ENCODE measurements at places on chromosomes 5 and 9.

DNA sequence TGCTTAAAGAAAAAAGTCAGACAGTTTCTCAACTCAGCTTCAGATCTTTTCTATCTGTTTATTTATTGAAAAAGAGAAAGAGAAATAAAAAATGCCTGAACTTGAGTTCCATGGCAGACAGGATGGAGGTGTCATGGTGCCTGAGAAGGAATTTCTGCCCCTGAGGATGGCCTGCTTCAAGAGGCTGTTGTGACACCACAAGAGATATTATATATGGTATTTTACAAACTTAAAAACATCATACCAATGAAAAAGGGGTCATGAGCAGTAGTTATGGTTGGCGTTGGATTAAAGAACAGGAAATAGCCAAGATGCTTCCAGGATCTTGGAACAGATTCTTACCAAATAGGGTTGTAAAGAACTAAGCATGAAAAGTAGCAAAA lies 344.6 kb downstream of the GLIS3 start:
- DNase-seq: no peak

GRCh38 chr5:103891151-103891550 lies 328.6 kb upstream of the NUDT12 start:
- no peak for DNase-seq

- no peak for DNase-seq
Observed at GRCh38 chr5:171268700-171269620, 40.1 kb upstream of the TLX3 start.

DNA sequence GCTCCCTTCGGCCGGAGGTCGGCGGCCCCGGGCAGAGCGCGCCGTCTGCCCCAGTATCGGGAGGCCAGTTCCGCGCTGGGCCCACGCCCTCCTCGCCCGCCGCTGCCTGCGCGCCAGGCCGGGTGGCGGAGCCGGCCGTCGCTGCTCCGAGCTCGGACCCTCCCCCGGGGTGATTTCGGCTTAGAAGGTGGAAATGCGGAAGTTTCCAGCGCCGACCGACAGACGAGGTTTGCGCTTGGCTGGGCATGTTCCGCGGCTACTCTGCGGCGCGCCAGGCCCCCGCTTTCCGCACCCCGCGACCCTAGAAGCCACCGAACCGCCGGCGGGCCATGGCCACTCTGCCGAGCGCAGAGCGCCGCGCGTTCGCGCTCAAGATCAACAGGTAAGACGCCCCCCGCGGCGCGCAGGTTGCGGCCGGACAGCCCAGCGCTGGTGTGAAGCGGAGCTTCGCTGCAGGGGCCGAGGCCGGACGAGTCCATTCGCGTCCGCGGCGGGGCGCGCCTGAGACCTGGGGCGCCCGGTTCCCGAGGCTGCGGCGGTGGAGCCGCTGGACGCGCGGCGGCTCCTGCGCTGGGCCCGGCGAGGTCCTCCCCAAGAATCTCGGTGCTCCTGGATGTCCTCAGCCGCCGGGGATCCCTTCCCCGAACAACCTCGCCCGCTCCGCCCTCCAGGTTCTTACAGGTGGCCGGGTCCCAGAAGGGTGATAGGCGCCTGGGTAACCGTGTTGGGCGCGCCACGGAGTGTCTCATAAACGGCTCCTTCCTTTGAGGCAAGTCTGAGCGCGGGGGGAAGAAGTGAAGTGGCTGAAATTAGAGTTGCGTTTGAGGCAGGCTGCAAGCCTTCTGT lies at the start of gene DOCK8:
Gene DOCK8, plus strand, starts transcription at position 218 of the 846 bp plus-strand sequence. Its CDS starts 112 bp downstream, at position 330.
- peak; percentile 61 for DNase-seq

DNA sequence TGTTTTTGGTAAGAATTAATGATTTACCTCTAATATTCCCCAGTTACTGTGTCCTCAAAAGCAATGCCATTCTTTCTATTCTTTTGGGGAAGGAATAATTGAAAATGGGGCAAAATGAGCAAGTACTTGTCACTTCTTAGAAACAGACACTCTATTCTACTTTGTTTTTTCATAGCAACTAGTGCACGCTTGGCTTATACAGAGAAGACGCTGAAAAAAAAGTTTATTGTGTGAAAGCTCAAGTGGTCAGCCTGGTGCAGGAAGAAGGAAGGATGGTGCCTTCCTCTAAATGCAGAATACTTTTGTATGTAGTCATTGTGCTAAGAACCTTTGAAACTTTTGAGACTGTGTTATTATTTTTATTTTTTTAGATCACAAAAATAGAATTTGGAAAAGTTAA lies 29.6 kb downstream of the ANKDD1B start:
- DNase-seq: no peak

DNA sequence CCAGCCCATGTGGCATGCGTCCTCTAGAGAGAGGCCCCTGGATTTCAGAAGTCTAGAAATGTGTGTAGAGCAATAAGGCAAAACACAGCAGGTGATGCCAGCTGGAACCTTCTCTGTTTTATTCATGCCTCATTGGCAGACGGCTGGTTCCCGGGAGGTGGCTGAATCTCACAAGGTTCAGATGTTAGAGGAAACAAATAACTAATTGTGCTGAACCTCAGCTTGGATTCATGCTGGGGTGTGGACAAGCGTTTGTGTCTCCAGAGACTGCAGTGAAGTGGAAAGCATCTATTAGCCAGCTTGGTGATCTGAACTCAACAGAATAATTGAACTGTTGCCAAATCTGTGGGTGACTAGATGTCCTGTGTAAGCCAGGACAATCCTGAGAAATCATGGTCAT lies 131.1 kb upstream of the NR4A3 start:
- DNase-seq: no peak

- DNase-seq: peak; percentile 68
Observed at GRCh38 chr5:134226441-134227192, 744 bp upstream of the PPP2CA start.

DNA sequence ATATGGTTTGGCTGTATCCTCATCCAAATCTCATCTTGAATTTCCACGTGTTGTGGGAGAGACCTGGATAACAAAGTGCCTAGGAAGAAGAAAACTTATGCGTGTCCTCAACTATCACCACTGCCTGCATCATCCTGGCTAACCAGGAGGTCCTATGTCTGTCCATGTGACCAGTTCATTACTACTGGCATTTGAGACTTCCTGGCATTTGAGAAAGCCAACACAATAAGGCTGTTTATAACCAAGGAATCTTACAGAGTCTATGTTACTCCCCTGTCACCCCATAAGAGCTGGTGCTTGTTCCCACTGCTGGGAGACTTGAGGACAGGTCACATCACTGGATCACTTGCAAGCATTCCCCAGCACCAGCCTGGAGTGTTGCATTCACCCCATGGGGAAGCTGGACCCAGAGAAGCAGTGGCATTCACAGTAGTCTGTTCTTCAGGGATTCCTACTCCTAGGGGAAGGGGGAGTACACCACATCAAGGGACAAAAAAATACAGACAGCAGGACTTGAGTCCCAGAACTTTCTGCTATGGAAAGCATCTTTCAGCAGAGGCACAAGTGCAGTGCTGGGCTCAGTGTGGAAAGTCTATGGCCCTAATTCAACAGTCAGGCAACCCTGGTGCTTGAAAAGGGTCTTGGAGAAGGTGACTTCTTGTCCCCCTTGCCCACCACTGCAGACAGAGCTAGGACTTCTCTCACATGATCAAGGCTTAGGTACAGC lies 717.1 kb downstream of the SEMA5A start:
- no peak for DNase-seq

GRCh38 chr5:139492700-139493192 lies 10.2 kb upstream of the STING1 start:
- no peak for DNase-seq

- no peak for DNase-seq
Observed at GRCh38 chr9:25994605-25995004, 316.4 kb upstream of the TUSC1 start.

DNA sequence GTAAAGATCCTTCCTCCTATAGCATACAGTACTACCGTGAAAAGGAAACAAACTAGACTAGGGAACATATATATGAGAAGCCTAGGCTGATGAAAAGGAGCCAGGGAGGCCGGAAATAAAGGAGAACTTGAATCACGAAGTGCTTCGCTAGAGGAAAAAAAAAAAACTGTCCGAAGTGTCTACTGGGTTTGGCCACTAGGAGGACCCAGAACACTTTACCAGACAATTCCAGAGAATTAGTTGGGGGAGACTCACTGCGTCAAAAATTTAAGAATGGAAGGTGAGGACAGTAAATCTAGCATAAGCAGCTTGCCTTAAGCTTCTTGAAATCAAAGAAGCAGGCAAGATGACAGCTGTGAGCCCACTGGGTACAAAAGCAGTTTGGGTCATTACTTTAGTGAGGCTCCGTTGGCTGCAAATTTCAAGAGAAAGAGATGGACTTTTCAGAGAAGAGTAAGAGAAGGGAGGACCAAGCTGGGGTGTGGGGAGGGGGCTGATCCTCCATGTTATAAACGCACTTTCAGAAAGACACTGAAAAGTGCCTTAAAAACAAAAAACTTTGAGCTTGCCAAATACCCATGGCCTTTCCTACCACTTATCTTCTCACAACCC lies 47.4 kb downstream of the P4HA2 start:
- DNase-seq: no peak

- DNase-seq: no peak
Observed at GRCh38 chr9:88712484-88712883, 177.5 kb downstream of the NXNL2 start.

DNA sequence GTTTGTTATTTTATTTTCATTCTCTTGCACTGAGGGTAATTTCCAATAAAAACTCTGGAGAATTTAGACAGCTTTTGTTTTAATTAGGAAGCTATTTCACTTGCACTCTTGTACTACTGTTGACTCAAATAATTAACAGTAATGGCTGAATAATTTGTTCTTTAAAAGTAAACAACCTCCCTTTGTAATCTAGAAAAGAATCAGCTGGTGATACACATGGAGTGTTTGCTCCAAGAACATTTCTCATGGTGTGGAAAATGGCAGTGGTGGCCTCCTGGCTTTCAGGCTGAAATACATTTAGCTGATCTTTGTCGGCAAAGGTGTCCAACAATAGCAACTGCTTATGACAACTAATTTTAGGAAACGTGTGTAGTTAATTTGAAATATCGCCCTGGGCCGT lies 129.4 kb downstream of the C9orf152 start:
- DNase-seq: peak; percentile 81

DNA sequence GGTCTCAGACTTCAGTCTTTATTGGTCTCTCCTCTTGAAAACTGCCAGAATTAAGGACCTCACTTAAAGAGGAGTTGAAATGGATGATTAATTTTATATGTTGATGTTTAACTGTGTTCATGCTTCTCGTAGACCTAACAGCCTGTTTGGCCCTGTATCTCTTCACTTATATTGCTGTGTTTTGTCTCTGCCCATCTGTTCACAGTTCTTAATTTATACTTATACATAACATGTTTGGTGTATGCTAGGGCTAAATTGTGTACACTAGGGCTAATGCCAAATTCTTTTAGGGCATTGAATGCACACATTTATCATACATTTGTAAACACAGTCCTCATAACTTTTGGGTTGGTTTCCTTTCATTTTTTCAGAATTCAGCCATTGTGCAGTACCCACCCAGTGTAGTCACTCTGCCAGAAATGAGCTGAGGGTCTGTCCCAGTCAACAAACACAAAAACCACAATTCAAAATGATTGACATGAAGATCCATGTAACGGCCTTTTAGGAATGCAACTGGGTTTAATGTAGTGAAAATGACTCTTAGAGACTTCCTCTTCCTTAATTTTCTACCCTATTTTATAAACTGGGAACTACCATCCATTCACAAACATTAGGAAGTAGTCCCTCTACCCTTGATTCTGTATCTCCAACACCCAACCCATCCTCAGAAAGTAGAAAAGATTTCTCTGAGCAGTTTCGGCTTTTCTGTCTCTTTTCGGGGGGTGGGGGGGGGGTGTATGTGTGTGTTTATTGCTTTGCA lies 668.8 kb upstream of the KLF4 start:
- DNase-seq: no peak

DNA sequence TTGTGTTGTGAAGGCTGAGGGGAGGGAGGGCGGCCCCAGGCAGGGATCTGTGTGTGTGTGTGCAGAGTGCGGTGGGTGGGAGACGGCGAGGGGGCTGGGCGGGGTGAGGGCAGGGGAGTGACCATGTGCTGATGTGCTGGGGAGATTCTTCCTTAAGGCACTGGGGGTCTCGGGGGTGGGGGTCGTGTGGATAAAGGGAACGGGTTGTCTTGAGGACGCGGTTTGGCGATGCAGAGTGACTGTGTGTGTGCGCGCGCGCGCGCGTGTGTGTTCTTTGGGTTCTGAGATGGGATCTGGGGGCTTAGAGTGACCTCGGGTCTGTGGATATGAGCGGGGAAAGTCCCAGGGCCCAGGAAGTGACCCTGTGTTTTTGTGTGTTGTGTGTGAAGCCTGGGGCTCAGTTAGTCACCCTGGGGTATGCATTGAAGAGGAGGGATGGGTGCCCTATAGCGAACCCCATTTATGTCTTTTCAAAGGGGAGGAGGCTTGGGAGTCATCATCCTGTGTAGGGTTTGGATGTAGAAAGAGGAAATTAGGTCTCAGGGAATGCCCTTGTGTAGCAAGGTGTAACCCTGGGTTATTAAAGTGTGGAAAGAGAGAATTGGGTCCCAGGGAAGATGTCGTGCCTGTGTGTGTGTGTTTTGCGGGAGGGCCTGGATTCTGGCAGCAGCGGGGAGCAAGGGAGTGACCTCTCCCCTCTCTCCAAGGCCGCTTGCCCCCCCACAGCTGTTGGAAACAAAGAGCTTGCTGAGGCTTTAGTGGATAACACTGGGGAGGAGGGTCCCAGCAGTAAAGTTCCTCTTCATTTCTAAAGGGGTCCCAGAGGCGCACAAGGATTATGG lies 1.4 kb downstream of the TMEFF1 start:
- DNase-seq: no peak

GRCh38 chr5:56419667-56420066 lies 186.5 kb upstream of the ANKRD55 start:
- DNase-seq: no peak

DNA sequence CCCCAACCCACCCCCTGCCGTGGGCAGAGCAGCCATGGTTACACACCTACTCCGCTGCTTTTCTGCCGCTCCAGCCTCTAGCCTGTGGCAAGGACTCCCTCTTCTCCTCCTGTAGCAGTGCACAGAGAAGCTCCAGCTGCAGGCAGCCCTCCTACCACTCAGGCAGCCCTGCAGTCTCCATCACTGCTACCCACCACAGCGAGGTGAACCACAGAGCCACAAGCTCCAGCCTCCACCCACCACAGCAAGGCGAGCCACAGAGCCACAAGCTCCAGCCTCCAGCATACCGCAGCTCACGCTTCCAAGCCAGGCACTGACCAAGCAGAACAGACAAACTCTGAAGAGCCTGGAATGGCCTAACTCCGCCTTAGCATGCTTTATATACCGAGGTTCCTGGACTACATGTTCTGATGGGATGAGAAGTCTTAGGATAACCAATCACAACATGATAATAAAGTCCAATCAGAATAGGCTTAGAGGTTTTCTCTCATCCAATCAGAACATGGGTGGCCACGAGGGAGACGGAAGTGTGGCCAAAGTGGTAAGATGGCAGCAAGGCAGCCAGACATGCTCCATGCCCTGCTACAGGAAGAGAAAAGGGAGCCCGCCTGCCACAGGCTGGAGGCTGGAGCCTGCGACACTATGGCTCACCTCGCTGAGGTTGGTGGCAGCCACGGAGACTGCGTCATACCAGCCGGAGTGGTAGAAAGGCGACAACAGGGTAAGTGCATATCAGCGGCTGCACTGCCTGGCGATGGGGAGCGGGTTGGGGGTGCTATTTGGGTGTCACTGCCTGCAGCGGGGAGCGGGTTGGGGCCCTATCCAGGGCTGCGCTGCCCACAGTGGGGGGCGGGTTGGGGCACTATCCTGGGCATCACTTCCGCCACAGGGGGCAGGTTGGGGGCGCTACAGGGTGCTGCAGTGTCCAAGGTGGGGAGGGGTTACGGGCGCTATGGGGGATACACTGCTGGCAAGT lies 75.8 kb upstream of the PCAT7 start:
- DNase-seq: no peak

GRCh38 chr9:102355982-102356381 lies 617.5 kb upstream of the GRIN3A start:
- DNase-seq: no peak

GRCh38 chr5:125257057-125257972 lies 510.9 kb upstream of the ZNF608 start:
- no peak for DNase-seq

All from NCI-H1105 treated with DMSO at 0.1 percent for 48 hours (cell line).